ENCODE measurements at places on chromosomes 3 and 15. TPM values are rescaled to one million over a fixed set of nuclear protein-coding genes. Genes with fewer than 3 reads are reported as not detected.

WWTR1 gene
- 148 TPM for total RNA-seq

MYH15 gene
- total RNA-seq: 0.12 TPM

KCNMB2 gene
- total RNA-seq: 2.3 TPM

DNA sequence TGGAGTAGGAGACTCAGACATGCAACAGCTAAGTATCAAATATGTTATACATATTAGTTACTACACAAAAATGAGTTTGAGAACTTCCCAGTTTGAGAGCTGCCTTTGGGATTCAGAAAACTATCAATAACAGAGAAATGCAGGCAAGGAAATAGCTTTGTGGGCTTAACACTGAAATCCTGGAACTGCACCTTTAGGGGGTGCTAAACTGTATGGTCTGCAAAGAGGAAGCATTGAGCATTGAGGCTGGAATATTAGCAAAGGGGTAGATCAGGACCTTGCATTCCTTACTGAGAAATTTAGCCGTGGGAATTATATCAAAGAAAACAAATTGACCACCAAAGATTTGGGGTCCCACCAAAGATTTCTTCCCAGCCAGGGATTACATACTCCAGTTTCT is 580.0 kb downstream of the ZNF385D start:
- no peak for DNase-seq

CPN2 gene
- total RNA-seq: not detected

GRCh38 chr3:15215996-15216395 is 9.9 kb downstream of the CAPN7 start:
- no peak for DNase-seq

PIGZ gene
- 21.5 TPM for total RNA-seq

- DNase-seq: no peak
These were observed 27.5 kb downstream of the PLSCR5 start for GRCh38 chr3:146577662-146578061.

KCNMB3 gene
- total RNA-seq: 4.8 TPM

DNA sequence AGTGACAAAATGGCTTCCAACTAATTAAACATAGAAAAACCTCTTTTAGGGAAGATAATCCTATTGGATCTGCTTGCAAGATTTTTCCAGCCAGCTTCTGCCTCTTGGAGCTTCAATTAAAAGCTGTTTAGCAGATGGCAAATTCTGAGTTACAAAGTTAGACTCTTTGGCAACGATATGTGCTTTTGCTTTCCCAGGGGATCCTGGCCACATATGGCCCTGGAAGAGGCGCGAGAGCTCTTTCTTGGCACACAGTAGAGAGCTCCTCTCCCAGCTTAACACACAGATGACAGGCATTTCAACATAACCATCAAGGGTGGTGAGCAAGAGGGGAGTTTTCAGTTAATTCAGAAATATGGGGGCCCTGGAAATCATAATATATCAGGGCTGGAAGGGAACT is 41.6 kb upstream of the GALNT15 start:
- peak; percentile 24 for DNase-seq

GRCh38 chr15:26095710-26096330 is 232.7 kb upstream of the ATP10A start:
- DNase-seq: no peak

LRRIQ4 gene
- not detected for total RNA-seq

DNA sequence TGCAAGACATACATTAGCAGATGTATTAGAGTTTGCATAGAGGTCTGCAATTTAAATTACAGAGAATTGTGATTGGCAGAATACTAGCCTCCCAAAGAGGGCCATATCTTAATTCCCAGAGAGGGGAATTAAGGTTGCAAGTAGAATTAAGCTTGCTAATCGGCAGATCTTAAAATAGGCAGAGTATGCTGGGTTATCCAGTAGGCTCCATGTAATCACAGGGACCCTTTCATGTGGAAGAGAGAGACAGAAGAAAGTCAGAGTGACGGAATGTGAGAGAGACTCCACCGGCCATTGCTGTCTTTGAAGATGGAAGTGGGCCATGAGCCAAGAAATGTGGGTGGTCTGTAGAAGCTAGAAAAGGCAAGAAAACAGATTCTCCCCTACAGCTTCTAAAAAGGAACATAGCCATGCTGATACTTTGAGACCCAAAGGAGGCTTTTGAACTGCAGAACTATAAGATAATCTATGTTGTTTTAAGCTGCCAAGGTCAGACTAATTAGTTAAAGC is 38.8 kb downstream of the IMPG2 start:
- DNase-seq: no peak

DNA sequence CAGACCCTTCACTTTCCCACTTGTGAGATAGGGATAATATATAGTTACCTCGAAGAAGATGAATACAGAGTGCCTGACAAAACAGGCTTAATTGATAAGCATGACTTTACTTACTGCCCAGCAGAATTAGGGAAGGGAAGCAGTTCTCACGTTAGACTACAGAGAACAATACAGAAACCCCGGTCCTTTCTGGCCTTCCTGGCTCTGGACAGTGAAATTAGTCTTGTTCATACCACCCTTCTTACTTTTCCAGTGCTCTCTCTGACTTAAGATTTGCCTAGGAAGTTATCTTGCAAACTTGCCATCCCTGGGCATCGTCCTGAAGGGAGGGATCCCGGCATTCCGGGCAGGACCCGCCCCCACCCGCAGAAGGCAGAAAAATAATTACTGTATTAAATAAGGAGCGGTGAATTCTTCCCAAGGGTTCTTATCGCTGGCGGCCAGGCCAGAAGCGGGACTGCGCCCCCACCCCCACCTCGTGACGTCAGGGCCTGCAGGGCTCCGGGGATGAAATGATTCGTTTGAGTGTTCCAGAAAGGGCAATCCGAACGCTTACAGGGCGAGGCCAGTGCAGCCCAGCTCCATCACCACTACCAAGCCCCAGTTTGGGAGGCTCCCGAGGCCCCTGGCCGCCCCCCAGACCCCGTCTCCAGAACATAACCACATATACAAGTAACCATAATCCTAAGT is 8.4 kb downstream of the SOX2 start:
- no peak for DNase-seq

GRCh38 chr3:13072600-13073325 is 466 bp downstream of the IQSEC1 start:
- no peak for DNase-seq

GRCh38 chr3:39190281-39191025 is 1.9 kb downstream of the XIRP1 start:
- no peak for DNase-seq

- no peak for DNase-seq
These were observed 185.2 kb upstream of the RGMA start for GRCh38 chr15:93274257-93274656.

TM4SF1 gene
- total RNA-seq: 115 TPM

FBXL22 gene
- total RNA-seq: 20.2 TPM

- DNase-seq: no peak
These were observed 16.8 kb downstream of the NEO1 start for GRCh38 chr15:73069109-73069508.

ARGFX gene
- total RNA-seq: not detected

DNA sequence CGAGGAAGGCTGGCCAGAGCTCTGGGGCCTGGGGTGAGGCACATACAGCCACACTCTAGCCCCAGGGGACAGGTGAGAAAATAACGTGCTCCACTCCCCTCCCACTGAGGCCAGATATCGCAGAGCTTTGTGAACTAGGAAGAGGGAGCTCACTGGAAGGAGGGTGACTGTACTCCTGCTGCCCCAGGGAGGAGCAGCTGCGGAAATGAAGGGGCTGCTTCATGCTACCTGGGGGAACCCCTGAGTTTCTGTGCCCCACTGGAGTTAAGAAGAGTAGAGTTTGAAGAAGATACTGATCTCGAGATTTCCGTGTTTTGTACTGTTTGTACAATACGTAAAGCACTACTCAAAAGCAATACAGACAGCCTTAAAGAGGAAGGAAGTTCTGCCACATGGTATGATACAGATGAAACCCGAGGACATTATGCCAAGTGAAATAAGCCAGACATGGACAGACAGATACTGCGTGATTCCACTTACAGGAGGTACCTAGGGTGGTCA is 44.6 kb downstream of the CMTM6 start:
- DNase-seq: no peak

- DNase-seq: no peak
These were observed 326.8 kb downstream of the TBL1XR1 start for GRCh38 chr3:176870451-176870850.

TTC23 gene
- total RNA-seq: 54.1 TPM

DNA sequence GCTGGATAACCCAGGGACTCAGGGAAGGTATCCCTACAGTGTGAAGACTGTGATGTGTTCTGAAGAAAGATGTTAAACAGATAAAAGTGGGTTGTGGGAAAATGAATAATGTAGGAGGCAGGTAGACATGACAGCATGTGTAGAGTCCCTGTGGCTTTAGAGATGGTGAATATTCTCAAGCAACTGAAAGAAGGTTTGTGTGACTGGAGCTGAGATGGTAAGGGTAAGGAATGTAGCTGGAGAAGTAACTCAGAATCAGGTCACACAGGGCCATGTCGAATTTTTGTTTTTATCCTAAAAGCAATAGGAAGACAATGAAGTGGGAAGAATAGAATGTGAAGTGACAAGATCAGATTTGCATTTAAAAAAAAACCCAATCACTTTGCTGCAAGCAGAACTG is 53.7 kb upstream of the TRPC1 start:
- DNase-seq: no peak
